Amniotic epithelial cell (primary cell): ENCODE measurements at places on chromosomes 2 and 18.

DNA sequence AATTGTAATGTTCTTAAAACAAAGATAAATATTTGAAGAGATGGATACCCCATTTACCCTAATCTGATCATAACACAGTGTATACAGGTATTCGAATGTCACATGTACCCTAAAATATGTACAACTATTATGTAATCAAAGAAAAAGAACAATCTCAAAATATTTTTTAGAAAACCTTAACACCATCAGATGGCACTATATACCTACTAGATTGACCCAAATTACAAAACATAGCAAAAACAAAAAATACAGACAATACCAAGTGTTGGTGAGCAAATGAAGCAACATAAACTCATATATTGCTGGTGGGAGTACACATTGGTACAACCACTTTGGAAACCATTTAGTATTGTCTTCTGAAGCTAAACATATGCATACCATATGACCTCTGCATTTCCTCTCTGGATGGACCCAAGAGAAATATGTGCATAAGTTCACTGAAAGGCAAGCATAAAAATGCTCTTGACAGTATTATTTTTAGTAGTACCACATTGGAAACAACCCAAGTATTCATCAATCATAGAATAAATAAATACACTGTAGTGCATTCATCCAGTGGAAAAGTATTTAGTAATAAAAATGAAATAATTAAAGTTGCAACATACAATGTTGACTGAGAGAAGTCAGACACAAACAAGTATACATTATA lies 55.8 kb downstream of the GDF7 start:
- DNase-seq: no peak

- no peak for DNase-seq
These were observed 82.1 kb downstream of the MAP4K4 start for GRCh38 chr2:101779656-101780055.

DNA sequence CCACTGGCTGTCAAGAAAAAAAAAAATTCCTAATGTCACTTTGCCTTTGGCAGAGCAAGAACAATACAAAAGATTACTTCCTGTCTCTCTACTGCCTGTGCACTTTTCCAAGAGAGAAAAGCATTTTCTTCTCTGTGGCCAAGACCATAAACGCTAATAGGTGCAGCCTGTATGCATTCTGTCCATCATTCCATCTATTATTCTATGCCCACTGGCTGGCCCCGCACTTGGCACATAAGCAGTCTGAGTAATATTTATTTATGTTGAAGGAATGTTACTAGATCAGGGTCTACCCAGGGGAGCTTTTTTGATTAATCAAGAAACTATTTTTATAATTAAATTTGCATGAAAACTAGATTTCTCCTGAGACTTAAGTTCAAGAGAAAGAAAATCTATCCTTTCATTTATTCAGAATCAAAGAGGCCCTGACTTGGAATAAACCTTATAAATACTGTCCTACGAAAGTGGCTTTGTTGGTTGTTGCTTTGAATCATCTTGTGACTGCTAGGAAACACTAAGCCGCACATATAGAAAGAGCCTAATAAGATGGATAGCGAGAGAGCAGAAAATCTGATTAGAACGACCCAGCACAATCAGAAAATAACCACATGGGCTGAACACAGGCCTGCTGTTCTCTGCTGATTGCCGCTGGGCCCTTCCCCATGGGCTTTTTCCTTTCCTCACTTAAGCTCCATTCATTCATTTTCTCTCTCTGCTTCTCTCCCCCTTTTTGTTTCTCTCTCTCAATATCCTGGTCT lies 59.4 kb downstream of the MMADHC start:
- no peak for DNase-seq

- no peak for DNase-seq
These were observed 9.9 kb downstream of the SLC3A1 start for GRCh38 chr2:44285174-44285573.

- DNase-seq: no peak
These were observed 41.9 kb downstream of the TACR1 start for GRCh38 chr2:75157435-75157834.

DNA sequence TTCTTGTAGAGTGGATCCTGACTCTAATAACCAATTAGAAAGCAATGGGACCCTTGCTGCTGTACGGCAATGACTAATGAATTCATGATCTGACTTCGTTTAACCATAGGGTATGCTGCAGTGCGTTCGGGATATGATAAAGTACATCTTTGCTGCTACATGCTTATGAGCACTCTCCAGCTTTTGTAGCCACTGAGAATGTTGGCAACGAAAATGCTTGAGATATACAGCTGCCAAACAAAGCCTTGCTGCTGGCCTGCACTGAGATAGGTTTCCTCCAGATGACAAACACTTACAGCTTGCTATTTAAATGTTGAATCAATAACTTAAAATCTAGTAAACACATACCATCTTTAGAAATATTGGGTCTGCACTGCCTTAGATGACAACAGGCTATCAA lies 372.4 kb upstream of the SLC8A1 start:
- DNase-seq: no peak

DNA sequence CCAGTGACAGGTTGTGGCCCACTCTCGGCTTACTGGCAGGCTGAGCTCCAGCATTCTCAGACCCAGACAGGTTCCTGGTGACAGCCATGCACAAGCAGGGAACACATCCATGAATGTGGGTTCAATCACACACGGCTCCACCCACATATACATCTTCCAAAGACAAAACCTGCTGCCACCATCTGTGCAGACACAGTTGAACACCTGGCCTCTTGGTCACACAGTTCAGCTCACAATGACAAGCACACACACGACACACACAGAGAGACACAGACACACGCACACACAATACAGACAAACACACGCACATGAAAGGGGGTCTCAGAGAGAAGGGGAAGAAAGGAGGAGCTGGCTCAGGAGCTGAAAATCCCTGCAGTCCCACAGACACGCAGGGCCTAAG lies 32.1 kb upstream of the PTMA start:
- no peak for DNase-seq

DNA sequence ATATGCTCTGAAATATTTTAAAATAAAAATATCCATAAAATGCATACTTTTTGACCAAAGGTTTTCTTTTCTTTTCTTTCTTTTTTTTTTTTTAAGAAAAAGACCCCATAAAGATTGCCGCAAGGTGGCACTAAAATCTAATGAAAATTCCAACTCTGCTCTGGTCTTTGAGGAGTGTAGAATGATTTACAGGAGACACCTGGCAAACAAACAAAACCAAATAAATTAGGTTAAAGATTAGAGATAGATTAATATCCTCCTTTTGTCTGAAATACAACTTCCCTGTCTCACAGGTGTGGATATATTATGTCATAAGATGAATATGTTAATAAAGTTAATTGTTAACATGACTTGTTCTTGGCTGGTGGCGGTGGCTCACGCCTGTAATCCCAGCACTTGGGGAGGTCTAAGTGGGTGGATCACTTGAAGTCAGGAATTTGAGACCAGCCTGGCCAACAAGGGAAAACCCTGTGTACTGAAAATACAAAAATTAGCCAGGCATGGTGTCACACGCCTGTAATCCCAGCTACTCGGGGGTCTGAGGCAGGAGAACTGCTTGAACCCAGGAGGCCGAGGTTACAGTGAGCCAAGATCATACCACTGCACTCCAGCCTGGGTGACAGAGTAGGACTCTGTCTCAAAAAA lies 3.5 kb upstream of the RHOB start:
- peak; percentile 57 for DNase-seq

- peak; percentile 97 for DNase-seq
These were observed 321.4 kb downstream of the TGIF1 start for GRCh38 chr18:3771121-3771971.

- no peak for DNase-seq
These were observed 36.1 kb downstream of the TRPM8 start for GRCh38 chr2:233953087-233953801.

DNA sequence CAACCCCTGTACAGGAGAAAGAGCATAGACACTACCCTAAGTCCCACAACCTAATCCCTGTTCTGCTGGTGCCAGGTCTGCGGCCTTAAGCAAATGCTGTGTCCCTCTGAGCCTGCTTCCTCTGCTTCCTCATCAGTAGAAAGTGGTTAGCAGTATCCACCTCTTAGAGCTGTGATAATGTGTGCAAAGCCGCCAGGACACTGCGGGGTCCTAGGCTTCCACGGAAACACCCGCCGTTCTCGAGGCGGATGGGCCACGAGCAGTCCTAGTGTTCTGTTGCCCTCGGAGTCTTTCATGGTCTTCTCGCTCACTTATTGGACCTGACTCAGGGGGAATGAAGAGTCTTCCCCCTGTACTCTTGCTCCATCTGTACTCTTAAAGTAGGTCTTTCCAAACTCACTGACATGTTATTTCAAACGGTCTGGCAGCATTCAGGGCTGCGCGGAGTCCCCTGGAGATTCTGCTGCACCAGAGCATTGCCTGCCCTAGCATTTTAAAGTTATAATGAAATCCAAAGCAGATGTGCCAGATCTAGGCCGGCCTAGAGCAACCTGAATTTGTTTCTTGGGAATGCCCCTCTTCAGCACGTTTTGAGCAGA lies 107.2 kb upstream of the ZNF236 start:
- no peak for DNase-seq

DNA sequence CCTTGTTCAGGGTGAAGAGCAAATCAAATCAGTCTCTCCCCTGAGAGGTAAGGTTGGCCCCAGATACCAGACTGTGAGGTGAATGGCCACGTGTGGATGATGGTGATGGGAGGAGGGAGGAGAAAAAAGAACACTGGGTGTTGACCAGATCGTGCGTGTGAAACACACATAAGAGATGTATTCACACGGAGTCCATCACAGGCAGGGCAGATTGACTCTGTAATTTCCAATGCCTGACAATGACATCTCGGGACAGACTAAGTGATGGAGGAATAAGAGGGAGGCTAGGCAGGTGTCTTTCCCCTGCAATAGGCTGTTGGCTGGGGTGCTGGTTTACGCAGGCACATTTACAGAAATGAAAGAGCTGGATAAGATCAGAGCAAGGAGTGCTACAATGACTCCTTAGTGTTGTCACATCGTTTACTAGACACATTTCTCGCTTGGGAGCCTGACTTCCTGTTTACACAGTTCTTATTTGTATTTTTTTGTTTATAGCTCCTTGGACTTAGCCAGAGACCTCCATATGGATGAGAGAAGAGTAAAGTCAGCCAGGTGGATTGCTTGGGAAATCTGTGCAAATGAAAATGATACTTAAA lies 43.1 kb downstream of the CPO start:
- DNase-seq: no peak

DNA sequence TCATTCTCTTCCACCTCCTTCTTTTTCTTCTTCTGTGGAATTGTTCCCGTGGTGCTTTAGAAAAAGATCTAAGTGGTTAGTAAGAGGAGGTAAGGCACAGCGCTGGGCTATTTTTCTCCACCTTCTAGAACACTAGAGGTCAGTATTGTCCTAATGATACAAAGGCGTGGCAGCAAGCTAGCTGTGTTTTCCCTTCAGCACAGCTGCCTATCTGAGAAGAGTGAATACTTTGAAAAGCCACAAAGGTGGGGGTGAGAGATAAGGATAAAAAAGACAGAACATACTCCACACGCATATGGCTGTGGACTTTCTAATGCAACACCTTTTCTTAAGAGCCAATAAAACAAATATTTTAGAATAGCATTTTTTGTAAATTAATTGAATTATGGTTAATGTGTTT lies 2.1 kb downstream of the CNTNAP5 start:
- DNase-seq: peak; percentile 82

DNA sequence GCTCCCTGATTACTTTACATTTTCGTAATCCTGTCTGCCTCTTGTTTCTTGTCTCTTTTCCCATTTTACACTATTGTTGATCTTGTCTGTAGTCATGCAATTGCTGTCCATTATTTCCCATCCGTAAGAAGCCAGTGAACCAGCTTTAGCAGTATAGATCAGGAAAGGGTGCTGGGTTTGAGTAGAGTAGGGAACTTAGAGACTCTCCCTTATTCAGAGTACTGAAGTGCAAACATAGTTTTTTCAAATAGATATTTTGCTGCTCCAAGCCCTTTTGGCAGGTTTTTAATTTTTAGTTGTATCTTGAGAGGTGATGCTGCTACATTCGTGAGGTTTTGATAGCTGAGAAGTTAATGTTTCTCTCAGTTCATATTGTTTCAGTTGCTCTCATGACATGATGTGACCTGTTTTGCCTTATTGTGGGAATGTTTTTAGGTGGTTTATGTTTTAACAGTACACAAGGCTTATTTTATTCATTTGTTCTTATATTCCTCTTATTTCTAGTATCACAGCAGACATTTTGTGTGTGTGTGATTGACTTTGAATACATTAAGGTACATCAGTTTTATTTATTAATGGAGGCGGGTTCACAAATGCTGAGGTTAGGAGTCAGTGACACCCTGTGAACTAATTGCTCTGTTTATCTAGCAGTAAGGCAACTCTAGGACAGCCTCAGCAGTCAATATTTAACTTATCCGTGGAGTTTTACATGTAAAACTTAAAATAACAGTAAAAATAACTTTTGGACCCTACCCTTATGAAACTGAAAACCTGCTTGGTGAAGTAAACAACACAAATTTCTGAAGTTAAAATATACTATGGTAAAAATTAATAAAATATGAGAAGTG lies 118.4 kb downstream of the ZNF407 start:
- DNase-seq: no peak

GRCh38 chr18:49094136-49094535 lies 143.4 kb upstream of the SMAD7 start:
- peak; percentile 89 for DNase-seq

DNA sequence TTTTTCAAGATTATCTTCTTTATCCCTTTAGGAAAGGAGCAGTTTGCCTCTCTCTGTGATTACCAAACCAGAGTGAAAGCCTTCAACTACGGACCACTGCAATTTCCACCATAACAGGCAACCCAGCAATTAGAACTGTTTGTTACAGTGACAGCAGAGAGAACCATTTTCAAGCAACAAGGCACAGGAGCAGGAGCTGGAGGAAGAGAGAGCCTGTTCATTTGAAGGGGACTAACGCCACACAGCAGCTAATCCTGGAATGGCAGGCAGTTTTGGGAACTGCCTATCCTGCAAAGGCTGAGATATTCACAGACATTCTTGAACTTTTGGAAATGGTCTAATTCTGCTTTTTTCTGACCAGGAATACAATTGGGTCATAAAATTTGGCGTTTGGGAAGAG lies 1541.9 kb upstream of the PIK3C3 start:
- peak; percentile 53 for DNase-seq

DNA sequence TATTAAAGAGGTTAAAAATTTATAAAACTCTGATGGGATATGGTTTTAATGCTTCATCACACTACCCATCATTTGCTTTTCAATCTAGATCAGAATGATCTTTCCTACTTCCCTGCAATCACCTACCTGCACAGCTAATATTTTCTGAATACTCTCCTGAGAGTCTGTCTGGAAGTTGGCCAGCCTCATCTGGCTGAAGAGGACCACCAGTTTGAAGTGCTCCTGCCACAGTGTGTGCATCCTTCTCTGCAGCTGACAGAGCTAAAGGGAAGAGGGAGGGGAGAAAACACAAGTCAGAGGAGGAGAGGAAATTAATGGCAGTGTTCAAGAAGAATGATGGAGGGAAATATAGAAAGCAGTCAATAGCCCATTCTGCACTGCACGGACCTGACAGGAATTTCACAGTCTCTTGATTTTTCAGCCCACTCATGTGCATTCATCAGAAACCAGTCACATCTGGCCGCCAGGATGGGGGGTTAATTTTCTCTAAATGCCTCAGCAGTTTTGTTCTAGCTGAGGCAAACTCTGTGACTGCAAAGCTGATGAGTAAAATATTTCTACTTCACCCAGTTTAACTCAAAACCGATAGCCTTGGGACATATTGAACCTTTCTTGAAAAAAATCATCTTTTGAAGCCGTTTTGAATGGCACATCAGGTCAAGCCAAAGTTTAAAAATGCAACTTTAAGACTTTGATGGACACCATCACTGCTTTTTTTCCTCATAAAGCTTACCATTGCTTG lies 201.8 kb upstream of the KLHL14 start:
- no peak for DNase-seq
